Stimulated activated CD8-positive, alpha-beta memory T cell treated with anti-CD3 and anti-CD28 coated beads, Interleukin-4, amount 100 ng/mL, for 1 hour (primary cell): ENCODE measurements at places on chromosomes 2 and 18.

DNA sequence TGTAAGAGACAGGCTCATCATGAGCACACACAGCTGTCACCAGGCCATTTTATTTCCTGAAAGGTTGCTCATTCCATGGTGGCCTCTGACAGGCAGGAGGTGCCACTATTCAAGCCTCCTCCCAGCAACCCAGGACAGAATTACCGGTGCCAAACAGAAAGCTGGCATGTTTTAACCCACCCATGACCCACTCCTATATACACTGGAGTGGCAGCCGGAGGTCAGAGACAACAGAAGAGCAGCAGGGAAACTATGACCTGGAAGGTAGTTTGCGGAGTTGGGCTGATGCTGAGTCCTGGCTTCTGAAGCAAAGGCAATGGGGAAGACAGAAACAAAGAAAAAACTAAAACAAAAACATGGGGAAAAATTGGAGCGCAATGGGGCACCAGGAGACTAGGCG lies 2.3 kb downstream of the RFTN2 start:
- DNase-seq = no peak

- no peak for DNase-seq
Observed at GRCh38 chr2:86490245-86490644, 49.1 kb downstream of the KDM3A start.

DNA sequence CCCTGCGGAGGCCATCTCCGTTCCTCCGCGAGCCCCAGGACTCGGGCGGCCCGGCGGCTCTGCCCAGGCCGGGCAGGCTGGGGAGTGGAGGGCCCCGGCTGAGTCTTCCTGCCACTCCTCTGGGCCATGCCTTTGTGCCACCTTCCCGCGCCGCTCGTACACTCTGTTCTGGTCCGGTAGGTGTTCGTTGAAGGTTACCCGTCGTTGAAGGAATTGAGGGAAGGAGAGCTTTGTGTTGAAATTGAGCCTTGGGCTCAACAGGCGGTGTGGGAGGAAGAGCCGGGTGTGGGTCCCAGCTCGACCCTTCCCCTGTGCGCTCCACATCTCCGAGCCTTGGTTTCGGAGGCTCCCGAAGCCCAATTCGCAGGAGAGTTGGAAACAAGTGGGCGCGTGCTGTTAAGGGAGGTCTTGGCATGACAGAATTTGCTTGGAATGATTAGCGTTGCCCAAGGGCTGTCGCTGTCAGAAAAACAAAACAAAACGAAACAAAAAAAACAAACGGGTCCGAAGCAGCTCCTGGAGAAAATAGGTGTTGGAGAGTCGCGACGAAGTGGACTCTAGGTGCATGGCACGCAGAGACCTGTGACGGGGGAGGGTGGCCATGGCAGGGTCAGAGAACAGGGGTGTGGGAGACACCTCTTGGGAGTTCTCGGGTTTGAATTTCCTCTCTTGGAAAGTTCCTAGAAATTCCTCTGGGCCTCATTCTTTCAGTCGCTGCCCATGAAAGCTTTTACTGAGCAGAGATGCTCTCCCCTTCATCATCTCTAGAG lies 1.2 kb upstream of the MZT2A start:
- no peak for DNase-seq

DNA sequence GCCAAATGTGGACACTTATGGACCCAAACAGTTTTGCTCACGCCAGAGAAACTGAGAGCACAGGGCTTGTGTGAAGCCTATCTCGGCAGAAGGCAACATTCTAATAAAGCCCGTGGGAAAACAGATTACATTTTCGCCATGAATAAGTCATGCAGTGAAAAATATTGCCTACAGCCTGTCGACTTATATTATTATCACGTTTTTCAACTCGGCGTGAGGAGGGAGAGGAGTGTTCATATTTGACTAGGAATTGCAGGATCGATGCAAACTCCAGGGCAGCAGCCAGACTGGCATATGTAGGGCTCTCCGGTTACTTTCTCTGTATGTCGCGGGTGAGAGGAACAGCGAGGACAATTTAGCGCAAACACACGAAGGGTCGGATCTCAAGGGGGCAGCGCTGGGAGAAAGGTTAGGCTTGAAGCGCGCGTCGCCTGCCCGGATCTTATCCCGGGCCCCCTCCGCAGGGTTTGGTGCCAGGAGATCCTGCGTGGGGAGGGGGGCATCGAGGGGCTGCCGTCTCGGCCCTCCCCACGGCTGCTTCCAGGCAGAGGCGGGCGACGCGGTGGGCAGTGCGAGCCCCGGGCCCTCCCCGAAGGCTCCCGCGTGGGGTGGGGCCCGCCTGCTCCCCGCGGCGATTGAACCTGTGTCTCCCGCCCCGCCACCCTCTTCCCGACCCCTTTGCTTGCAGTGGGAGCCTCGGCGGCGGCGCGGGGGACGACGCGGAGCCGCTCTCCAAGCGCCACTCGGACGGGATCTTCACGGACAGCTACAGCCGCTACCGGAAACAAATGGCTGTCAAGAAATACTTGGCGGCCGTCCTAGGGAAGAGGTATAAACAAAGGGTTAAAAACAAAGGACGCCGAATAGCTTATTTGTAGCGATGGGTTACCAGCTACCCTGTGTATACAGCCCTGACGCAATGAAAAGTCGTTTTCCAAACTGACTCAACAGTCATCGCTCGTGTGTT lies 4.4 kb downstream of the ADCYAP1 start:
- no peak for DNase-seq

GRCh38 chr2:142965443-142965842 lies 88.0 kb downstream of the KYNU start:
- DNase-seq = no peak

- no peak for DNase-seq
Observed at GRCh38 chr2:141041281-141041680, 1089.5 kb downstream of the LRP1B start.

- DNase-seq = no peak
Observed at GRCh38 chr2:10006236-10007161, 36.9 kb upstream of the KLF11 start.

- DNase-seq = no peak
Observed at GRCh38 chr2:218262631-218263586, 2.1 kb downstream of the GPBAR1 start.

- DNase-seq = no peak
Observed at GRCh38 chr18:30248056-30248455, 794.5 kb downstream of the DSC3 start.

DNA sequence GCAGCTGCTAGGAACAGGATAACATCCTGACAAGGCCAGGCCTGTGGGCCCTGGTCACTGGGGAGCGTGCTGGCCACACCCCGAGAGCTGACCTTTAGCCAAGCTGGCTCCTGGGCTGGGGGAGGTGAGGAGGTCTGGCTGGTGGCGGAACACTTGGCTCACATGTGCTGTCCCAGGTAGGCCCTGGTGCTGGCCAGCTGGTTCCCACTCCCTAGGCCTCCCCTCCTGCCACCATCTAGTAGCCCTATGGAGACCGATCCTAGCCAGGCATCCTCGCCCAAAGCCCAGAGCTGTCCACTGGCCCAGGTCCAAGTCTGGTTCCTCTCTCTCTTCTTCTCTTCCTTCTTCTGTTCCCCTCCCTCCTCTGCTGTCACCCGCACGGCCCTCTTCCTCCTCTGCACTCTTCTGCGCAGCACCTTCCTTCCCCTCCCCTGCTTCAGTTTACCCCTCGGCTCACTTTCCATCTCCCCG lies 52.4 kb downstream of the TNS1 start:
- DNase-seq = no peak

DNA sequence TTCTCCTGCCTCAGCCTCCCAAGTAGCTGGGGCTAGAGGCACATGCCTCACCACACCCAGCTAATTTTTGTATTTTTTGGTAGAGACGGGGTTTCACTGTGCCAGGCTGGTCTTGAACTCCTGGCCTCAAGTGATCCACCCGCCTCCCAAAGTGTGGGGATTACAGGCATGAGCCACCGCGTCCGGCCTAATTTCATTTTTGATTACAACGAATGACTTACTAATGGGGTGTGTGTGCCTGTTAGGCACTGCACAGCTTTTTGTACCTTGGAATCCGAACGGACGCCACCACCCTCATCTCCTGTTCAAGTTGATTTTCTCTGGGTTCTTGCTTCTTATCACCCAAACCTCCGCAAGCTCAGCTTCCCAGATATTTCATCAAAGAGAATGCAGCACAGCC lies 17.2 kb downstream of the PTMA start:
- DNase-seq = no peak

GRCh38 chr2:120995656-120996190 lies 260.1 kb downstream of the GLI2 start:
- DNase-seq = no peak

DNA sequence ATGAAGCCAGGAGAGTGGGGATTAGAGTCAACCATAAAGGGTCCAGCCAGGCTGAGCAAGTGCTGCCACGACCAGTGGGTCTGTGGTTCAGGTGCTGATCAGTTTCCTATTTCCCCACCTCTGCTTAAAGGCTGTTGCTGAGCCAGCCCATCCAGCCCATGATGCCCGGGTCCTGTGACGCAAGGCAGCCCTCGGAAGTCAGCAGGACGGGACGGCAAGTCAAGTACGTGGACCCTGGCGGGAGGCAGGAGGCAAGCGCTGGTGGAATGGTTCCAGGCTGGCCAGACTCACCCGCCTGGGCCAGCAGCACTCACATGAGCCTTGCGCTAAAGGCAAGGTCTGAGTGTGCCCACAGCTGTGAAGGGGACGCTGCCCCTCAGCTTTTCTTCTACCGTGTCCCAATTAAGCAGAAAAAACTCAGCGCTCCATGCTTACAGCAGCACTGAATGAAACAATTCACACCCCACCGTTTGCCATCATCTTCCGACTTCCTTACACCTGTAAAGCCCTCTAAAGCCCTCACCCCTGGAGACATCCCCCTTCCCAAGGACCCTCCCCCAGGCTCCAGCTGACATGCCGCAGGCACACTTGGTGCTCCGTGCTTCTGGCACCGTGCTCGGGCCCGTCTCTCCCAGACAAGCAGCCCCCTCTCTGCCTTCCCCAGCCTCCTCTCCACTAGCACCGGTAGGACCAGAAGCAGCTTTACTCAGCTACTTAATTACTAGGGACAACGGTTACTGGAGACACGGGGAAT lies 11.3 kb upstream of the RPL31 start:
- DNase-seq = no peak

GRCh38 chr18:22558945-22559385 lies 141.2 kb upstream of the CTAGE1 start:
- DNase-seq = no peak

DNA sequence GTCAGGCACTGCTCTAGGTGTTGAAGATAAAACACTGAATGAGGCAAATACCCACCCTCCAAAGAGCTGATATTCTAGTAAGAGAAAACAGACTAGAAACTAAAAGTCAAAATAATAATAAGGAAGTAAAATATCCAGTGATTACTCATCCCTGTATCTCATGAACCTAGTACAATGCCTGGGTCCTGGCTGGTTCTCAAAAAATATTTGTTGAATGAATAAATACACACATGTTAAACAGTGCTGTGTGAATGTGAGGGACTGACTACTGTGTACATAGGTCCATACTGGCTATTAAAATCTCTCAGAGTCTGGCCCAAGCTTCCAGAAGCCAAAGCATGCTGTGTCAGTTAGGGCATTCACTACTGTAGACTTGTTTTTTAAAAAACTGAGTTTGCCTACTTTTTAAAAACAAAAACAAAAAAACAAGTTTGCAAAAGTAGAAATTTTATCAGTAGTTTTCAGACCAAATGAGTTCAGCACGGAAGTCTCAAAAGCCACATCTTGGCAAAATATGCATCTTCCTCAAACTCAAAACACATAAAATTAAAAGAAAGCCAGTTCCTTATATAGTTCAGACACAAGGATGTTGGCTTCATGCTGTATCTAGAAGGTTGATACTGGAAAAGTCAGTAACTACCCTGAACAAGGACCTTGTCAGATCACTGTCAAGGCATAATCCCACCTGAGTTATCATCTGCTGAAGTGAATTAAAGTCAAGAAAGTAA lies 136.2 kb downstream of the THADA start:
- no peak for DNase-seq

- no peak for DNase-seq
Observed at GRCh38 chr2:31534636-31535035, 46.1 kb downstream of the SRD5A2 start.

- DNase-seq = no peak
Observed at GRCh38 chr2:68134554-68134953, 23.1 kb upstream of the PNO1 start.

DNA sequence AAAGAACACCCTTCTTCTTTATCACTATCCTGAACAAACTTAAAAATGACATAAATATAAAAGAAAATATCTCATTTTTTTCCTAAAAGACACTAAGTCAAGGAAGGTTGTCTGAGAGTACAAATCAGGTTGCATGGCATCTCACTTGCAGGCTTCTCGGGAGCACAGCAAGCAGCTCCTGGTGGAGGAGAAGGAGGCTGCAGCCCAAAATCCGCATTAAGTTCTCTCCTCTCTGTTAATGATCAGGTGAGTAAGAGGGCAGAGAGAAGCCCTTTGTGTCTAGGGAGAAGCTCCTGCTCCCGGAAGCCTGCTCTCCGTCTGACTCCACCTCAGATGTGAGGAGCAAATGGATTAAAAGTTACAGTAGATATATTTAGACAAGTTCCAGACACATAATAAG lies 35.0 kb upstream of the DOK6 start:
- no peak for DNase-seq

DNA sequence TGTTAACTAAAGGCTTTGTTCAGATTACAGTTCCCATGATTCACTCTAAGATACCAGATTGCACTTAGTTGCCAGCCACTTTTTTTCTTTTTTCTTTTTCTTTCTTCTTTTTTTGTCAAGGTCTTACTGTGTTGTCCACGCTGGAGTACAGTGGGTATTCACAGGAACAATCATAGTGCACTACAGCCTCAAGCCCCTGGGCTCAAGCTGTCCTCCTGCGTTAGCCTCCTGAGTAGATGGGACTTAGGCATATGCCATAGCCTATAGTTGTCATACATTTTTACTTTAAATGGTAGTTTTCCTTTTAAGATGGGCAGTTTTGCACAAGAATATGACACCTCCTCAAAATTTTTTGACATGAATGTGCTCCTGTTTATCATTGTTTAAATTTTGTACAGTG lies 2.1 kb downstream of the UGP2 start:
- no peak for DNase-seq

DNA sequence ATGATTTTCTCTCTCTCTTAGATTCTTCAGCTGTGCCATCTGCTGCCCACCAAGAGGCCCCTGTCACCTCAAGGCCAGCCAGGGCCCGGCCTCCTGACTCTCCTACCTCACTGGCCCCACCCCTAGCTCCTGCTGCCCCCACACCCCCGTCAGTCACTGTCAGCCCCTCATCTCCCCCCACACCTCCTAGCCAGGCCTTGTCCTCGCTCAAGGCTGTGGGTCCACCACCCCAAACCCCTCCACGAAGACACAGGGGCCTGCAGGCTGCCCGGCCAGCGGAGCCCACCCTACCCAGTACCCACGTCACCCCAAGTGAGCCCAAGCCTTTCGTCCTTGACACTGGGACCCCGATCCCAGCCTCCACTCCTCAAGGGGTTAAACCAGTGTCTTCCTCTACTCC lies 9.4 kb upstream of the GMPPA start:
- DNase-seq = no peak

- no peak for DNase-seq
Observed at GRCh38 chr2:96636551-96637171, 1.5 kb downstream of the KANSL3 start.
